Activated naive CD4-positive, alpha-beta T cell treated with anti-CD3 and anti-CD28 coated beads for 36 hours (primary cell): ENCODE measurements at places on chromosomes 3 and 15.

DNA sequence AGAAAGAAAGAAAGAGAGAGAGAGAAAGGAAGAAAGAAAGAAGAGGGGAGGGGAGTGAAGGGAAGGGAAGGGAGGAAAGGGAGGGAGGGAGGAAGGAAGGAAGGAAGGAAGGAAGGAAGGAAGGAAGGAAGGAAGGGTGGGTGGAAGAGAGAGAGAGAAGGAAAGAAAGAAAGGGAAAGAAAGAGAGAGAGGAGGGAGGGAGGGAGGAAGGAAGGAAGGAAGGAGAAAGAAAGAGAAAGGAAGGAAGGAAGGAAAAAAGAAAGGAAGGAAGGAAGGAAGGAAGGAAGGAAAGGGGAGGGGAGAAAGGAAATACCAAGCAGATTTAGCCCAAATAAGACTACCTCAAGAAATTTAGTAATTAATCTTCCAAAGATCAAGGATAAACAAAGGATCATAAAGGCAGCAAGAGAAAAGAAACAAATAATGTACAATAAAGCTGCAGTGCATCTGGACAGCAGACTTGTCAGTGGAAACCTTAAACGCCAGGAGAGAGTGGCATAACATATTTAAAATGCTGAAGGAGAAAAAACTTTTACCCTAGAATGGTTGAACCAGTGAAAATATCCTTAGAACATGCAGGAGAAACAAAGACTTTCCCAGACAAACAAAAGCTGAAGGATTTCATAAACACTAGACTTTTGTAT is 427.6 kb downstream of the TBL1XR1 start:
- DNase-seq = no peak

DNA sequence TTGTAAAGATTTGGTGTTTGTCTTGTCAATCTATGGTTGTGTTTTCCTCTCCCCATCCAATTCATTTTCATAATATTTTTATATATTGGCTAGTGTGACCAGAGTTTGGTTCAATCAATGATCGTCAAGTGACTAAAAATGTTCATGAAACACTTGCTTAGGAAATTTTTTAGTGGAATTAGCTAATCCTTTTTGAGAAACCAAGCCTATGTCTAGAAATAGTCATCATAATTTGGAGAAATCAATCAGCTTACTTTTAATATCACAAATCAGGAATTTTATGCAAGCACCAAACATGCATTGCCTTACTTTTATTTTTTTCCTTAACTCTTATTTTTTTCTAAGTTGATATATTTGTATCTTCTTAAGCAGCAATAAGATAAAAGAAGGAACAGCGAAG is 403.1 kb upstream of the TBL1XR1 start:
- DNase-seq = no peak

- DNase-seq = peak; percentile 74
Measured at GRCh38 chr3:50242851-50243542, 7.0 kb downstream of the GNAI2 start.

DNA sequence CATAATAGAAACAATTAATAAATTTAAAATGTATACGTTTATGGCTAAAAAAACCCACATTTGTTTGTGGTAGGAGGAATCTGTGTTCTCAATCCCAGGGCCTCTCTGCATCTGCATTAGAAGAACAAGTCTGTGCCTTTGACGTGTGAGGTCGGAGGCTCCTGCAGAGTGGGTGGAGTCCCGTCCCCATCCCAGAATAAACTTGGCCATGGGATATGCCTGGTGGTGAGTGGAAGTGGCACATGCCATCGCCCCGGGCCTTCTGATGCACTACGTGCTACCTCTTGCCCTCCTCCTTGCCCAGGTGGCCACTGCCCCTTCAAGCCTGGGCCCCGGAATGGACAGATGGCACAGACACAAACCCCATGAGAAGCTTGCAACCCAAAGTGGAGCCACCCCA is 131.1 kb upstream of the NSMCE3 start:
- DNase-seq = no peak

- DNase-seq = no peak
Measured at GRCh38 chr3:168081171-168081771, 14.5 kb downstream of the GOLIM4 start.

DNA sequence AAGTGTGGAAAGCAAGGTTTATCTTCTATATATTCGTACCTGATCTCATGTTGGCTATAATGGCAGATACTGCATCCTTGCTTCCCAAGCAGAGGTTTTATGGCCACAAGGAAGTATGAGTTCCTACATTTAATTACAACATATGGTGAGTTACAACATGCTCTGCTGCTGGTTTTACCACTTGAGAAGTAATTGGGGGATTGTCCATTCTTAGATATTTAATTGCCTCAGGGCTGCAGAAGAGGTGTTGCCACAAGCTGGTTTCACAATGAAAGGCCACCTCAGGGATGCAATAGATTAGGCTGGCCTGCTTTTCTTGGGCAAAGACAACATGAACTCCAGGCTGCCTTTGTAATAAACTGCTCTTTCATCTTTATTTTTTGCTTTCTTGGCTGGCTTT is 48.6 kb downstream of the RAP2B start:
- DNase-seq = no peak

GRCh38 chr3:118742760-118743159 is 291.9 kb downstream of the IGSF11 start:
- no peak for DNase-seq

- peak; percentile 63 for DNase-seq
Measured at GRCh38 chr3:5330152-5330810, 142.8 kb downstream of the EDEM1 start.

DNA sequence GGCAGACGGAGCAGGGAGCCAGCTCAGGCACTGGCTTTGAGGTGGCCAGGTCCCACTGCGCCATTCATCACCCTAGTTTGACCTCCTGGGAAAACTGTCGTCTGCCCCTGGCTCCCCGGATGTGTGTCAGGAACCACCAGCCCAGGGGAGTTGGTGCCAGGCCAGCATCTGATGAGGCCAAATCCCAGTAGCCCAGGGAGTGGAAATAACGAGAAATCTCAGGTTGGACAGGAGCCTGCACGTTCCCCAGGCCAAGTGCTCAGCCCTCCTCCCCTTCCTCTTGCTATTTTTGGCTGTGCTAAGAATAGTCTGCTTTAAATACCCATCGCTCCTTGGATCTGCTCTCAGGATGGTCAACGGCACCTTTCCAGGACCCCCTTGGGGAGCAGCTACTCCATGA is 93.1 kb upstream of the RPL32 start:
- no peak for DNase-seq

DNA sequence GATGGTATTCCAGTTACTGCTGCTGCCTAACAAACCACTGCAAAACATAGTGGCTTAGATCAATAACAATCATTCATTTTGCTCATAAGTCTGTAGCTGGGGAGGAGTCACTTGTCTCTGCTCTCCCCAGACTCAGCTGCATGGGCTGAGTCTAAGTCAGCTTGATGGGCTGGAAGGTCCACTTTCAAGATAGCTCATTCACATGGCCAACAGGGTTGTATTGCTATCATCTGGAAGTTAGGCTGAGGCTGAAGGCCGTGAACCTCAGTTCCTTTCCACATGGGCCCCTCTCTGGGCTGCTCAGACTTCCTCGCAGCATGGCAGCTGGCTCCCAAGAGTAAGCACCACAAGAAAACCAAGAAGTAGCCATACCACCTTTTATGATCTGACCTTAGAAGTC is 28.7 kb upstream of the BFSP2 start:
- no peak for DNase-seq

GRCh38 chr3:10173926-10174435 is 9.3 kb downstream of the IRAK2 start:
- no peak for DNase-seq

DNA sequence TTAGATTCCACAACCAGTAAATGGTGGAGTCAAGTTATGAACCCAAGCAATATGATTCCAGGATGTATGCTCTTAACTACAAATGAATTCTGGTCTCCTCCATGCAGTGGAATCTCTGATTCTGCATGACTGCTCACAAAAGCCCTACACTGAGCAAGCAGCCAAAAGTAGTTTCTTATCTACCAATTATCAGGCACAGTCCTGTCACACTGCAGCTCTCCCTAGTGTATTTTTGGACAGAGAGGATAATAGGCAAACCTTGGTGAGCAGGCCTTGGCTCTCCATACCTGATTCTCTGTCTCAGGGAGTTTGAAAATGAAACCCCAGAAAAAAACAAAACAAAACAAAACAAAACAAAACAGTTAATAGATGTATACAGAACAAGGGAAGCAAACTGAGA is 3.5 kb upstream of the SSR3 start:
- no peak for DNase-seq

GRCh38 chr3:124759666-124760401 is 29.6 kb downstream of the UMPS start:
- no peak for DNase-seq

DNA sequence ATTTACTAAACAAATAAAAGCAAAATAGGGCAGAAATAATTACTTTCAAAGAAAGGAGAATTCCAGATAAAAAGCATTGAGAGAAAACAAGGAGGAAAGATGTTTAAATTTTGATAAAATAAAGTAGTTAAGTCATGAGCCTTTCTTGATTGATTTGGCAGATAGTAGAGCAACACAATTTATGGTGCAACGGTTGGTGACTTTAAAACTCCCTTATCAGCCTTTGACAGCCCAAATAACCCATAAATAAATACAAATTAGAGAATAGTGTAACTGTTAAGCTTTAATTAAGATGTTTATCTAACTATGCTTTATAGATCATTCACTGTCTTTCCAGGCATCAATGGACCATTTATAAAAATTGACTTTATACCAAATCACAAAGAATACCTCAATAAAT is 54.0 kb upstream of the EIF1B start:
- no peak for DNase-seq

- DNase-seq = no peak
Measured at GRCh38 chr3:184031187-184031792, at the start of gene HTR3D. HTR3D (plus strand) TSS chr3:184031742; CDS start chr3:184031742, 0 bp downstream.

DNA sequence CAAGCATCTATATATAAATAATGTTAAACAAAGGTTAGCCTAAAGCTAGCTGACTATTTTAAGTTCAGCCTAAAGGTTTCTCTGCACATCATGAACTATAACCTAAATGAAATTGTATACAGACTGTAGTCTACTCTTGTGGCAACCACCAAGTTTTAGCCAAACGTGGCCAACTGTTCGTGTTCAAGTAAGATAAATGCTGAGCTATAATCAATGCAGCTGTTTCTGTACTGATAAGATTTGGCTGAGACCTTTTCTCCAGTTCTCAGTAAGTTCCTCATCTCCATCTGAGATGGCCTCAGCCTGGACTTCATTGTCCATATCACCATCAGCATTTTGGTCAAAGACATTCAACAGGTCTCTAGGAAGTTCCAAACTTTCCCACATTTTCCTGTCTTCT is 43.7 kb upstream of the IGSF10 start:
- no peak for DNase-seq

DNA sequence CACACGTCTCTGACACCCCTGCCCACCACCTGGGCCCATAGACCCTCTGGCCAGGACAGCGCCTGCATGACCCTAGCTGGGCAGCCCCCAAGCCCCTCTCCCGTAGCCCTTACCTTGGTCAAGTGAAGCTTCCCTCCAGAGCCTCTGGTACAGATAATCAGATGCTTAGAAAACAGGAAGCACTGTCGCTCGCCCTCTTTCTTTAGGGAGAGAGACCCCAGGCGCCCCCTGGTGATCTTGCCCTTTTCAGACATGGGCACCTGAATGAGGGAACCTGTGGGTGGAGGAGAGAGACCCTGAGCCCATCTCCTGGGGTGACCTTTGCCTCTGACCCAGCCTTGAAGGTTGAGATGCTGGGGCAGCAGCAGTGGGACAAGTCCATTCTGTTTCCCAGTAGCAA is 65.4 kb downstream of the RASGRF1 start:
- peak; percentile 26 for DNase-seq

- no peak for DNase-seq
Measured at GRCh38 chr3:20842594-20843436, 656.8 kb upstream of the SGO1 start.

DNA sequence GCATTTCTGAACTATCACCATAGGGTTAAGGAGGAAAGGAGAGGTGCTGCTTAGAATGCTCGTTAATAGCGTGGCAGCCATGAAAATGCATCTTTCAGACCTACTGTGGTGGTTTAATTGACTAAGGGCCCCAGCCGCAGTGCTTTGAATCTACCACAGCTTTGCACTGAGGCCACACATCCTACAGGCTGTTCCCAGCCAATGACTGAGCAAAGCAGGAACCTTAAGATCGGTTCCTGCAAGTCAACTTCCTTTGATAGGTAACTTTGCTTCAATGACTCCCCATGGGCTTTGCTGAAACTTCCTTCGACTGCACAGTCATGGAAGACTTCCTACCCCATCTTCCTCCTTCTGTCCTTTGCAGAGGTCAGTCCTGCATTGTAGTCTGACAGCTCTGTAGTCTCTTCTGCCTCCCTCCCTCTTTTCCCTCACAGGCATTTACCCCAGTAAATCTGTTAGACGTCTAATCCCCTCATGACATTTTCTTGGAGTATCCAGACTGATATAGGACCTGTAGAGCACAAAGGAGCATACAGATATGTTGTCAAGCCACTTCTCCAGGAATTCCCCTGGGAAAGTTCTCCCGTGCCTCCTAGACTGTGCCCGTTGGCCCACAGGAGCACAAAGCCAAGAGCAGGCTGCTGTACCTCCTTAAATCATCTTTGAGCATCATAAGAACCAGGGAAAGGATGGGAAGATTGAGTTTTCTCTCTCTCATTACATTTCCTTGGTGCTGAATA is 2.6 kb upstream of the BCL2A1 start:
- DNase-seq = peak; percentile 82

GRCh38 chr3:48088056-48088748 is 72.0 kb upstream of the MAP4 start:
- DNase-seq = peak; percentile 12

DNA sequence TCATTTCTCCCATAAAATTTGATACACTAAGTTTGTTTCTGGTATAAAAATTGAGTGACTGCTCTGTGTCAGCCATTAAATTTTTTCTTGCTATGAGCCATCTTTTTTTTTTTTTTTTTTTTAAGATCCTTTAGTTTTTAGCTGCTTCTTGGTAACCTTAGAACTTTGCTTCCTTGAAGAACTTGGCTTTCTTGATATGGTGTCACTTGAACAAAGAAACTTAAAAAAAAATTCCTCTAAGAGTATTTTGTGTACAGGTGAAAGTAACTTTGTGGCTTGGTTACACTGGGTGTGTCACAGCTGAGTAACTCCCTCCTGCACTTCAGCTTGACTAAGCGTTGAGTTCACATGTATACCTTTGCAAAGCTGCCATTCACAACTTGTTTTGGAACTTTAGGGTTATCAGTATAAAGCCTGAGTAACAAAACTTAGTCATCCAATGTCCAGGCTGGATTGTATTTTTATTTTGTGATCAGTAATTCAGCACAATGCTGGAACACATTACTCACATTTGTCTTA is 6.5 kb downstream of the CHD2 start:
- DNase-seq = peak; percentile 76

- no peak for DNase-seq
Measured at GRCh38 chr3:37315669-37316068, 141.3 kb upstream of the LRRFIP2 start.

DNA sequence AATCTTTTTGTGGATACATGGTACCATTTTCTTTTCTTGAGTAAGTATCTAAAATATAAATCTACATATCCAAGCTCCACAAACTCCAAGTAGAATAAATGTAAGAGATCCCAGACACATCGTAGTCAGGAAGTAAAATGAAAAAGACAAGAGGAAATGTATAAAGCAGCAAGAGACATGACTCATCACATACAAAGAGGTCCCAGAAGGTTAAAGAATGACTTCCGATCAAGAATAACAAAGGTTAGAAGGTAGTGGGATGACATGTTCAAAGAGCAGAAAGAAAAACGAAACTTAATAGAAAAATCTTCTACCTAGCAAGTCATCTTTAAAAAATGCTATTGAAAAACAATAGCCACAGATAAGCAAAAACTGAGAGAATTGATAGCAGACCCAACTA is 705.8 kb downstream of the NR2F2 start:
- no peak for DNase-seq
